Inflammatory macrophage (primary cell): ENCODE measurements at places on chromosomes 2 and 18.

DNA sequence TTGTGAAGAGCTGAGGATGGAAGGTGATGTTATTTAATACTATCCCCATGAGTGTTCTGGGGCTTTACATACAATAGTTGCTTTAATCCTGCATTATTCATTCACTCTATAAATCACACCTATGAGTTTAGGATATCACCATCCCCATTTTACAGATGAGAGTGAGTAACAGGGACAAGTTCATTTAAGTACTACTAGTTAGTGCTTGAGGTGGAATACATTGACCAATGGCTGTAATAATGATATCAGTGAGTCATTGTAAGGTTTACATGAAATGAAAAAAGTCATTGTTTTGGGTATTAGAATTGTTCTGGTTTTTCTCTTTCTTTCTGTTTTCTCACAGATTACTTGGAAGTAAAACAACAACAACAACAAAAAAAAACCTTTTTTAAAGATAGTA lies 42.5 kb downstream of the TANC1 start:
- no peak for DNase-seq

- DNase-seq, result no peak
Measured at GRCh38 chr18:21479721-21480120, 120.8 kb downstream of the ESCO1 start.

DNA sequence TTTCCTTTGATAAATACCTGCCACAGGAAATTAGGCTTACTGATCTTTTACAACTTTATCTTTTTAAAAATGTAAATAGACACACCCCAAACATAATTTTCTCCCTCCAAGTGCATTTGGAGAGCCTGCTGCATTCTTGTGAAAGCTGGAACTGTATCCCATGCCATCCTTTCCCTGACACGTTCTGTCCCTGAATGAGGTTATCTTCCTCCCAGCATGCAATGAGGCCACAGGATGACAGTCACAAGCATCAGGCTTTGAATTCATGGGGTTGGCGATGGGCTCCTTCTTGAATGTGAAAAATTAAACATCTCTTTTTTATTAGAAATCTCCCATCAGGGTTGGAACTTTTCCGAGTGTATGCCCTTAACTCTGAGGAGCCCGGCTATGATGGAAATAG lies 77.8 kb downstream of the CTAGE1 start:
- no peak for DNase-seq

GRCh38 chr18:35106013-35106844 lies 65.0 kb downstream of the MAPRE2 start:
- no peak for DNase-seq

DNA sequence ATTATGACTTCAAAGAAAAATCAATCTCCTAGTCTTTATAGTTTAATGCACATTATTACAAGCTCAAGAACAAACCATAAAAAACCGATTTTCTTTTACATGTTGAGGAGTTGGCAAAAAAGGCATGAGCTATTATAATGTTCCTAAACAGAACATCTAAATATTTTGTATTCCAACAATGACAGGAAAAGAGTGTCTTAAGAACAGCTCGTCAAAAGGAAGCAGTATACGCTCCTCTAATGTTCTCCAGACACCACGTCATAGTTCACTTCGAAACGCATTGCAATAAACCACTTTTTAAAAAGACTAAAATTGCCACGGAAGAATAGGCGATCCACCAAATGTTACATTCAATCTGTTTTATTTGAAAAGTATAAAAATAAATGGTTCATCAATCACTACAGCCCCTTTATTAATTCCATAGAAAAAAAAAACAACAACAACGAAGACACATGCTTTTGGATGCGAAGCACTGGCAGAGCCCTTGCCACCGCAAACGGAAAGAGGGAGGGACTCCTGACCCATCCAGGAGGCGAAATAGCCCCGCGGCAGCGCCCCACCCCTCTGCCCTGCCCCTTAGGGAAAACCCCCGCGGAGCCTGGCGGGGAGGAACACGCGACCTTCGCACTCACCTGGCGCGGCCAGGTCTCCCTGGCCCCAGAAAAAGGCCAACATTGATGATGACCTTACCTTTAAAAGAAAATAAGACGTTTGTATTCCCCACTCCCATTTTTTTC lies 45.8 kb downstream of the MBP start:
- DNase-seq, result no peak

- no peak for DNase-seq
Measured at GRCh38 chr2:69685321-69686048, 41.9 kb upstream of the AAK1 start.

- DNase-seq, result peak; percentile 52
Measured at GRCh38 chr2:97664636-97664970, 759 bp upstream of the ACTR1B start.

DNA sequence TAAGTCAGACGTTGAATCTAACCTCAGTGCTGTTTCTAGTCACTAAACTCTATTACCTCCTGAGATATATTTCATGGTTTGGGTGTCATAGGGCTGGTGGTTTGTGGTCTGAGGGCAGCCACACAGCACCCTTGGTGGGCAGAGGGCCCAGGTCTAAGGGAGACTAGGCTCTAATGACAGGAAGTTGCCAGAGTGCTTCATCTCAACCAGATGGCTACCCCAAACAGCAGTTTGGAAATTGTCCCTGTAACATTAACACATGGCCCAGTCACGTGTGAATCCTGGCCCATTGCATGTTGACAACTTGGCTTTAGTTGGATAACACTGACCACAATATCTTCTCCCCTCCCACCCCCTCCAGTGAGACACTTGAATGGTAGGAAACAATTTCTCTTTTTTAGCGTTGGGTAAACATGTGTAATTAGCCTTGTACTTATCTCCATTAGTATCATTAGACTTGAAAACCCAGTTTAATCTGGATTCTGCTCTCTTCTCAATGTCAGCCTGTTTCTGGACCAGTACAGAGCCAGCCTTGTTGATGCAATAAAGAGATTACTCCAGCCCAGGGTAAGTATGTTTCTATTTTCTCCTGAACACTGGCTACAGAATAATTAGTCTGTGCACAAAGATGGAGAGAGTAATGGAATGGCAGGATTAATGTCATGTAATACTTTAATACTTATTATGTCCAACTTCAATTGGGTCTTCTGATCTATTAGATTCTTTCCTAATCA lies 187.8 kb upstream of the SIX3 start:
- DNase-seq, result peak; percentile 6

DNA sequence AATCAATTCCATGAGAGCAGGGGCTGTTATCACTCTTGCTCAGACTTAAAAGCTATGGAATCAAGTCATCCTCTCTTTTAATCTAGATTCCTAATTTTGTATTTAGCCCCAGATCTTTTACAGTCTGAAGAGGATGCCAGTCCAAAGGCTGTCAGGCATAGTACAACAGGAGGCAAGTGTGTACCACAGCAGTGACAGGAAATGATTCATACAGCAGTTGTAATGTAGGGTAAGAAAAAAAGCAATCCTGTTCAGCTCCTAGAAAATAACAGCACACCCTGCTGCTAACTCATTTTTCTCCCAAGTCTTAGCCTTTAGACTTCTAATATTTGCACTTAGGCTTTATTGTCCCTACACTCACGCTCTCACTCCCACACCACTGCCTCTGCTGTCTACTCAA lies 127.8 kb upstream of the SYT4 start:
- DNase-seq, result no peak

DNA sequence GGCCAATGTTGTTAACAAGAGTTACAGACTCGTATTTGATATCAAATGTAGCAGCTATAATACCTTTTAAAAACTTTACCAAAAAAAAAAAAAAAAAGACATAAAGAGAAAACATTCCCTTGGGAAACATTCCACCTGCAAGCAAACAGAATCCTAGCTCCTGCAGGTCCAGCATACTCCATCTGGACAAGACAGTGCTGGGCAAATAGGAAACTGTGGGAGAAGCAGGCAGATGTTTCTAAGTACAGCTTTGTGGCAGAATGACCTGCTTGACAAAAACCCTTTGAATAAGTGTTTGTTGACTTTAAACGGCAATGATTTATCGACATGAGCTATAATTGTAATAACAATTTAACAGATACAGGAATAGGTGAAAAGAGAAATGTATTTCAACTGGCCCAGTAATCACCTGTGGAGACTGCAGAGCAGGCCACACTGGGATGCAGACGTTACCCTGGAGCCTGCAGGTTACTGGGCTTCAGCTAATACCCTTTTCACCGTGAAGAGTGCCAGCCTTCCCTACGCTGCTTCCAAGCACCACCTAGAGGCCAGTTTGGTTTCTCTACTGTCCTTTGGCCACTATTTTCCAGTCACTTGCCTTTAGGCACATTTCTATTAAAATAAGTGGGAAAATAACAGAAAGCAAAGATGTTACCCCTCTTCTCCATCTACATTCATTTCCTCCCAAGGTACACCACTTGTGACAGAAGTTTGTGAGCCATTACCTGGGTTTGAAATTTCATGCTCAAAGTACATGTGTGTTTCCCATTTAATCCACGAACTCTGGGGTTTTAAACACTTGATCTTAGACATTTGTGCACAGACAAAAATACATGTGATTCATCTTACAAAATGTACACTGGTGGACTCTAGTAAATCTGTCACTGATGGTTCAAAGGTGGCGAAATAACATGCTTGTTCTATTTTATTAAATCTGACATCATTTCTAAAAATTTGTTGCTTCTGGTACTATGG lies 96.9 kb upstream of the ZNF397 start:
- DNase-seq, result peak; percentile 38

- peak; percentile 4 for DNase-seq
Measured at GRCh38 chr2:14385043-14385442, 247.5 kb upstream of the LRATD1 start.

DNA sequence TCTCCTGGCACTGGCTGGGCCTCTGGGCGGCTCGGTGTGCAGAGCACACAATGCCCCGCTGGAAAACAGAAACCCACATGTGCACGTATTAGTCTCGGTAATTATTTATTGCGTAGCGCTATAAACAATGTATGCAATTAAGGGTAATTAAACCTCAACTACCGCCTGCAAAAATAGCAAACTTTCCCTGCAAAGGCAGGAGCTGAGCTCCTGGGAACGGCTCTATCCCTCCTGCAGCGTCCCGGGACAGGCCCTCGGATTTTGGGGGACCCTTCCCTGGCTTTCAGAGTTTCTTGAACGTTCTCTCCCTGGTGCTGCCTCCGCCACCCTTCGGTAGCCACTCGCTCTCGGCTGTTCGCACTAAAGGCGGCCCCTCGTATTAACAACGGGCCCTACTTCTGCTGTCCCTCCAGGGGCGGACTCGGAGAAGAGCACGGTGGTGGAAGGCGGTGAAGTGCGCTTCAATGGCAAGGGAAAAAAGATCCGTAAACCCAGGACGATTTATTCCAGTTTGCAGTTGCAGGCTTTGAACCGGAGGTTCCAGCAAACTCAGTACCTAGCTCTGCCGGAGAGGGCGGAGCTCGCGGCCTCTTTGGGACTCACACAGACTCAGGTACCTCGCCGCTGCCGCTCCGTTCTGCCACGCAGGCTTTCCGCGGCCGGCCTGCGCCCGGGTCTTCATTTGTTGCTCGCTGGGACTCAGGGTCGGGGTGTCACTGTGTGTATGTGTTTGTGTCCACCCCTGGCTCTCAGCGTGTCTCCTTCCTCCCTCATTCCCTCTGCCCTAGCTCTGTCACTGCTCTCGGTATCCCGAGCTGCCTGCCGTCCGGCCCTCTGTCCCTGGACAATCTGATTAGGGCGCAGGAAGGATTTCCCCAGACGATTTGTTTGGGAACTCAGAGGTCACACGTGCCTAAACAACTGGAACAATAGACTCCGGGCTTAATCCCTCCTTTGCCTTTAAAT lies 1.2 kb downstream of the DLX1 start:
- no peak for DNase-seq

GRCh38 chr2:211437396-211437795 lies 881.0 kb downstream of the CPS1 start:
- DNase-seq, result no peak
